Hematopoietic multipotent progenitor cell treated with erythropoietin and hydrocortisone succinate and interleukin-3 and kit ligand, for 6 days (in vitro differentiated cells): ENCODE measurements at places on chromosomes 3 and 15.

DNA sequence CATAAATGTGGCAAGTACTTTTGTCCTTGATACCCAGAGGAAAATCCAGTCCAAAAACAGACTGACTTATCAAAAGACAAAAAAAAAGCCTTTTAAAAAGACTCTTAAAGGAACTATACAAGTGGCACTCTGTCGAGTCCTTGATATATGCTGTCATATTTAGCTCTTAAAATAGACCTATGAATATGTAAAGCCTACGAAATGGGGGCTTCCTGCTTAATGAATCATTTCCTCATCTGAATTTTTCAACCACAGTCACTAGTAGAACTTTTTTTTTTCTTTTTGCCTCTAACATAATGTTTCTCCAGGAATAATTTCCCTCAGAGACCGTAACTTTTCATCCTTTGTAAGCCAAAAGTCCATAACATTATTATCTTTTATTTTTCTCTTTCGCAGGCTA, 95.8 kb downstream of the P3H2 start:
- peak; percentile 12 for DNase-seq

DNA sequence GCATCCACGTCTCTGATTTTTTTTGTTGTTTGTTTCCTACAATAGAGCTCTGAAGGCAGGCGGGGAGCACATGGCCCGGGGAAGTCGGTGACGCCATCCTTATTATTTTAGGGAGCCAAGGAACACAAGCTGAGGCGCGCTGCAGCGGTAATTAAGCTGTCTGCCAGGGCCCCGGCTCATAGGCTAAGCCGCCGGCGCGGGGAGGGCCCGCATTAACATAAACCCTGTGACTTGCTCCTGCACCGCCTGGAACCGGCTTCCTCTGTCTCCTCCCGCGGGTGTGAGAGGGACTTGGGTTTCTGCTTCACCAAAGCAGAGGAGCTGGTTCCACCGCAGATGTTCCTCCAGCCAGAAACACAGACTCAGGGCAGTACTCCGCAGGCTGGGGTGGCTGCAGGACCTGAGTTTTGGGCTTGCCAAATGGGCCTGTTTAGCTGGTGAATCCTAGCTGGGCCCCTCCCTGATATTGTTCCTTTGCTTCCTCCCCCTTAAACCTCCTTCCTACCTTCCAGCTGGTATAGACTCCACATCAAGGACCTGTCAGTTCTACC, 25.3 kb downstream of the ANP32A start:
- DNase-seq, result peak; percentile 89

- no peak for DNase-seq
These were observed 129.1 kb downstream of the ZNF621 start for GRCh38 chr3:40653878-40654277.

DNA sequence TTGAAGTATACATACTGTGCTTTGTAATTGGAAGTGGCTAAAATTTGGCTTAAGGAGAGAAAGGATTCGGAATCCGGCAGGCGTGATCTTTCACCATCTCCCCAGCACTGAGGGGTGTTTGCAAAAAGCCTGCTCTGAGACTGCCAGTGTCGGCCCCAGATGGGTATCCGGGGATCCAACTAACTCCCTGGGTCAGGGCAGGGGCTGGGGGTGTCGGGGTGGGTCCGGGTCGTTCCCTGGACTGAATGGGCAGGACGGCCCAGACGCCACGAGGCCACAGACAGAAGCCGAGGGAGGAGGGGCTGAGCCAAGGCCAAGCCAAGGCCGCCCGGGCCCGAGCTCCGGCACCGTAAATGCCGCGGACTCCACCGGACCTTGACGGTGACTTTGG, 349 bp downstream of the PPIB start:
- DNase-seq, result no peak

DNA sequence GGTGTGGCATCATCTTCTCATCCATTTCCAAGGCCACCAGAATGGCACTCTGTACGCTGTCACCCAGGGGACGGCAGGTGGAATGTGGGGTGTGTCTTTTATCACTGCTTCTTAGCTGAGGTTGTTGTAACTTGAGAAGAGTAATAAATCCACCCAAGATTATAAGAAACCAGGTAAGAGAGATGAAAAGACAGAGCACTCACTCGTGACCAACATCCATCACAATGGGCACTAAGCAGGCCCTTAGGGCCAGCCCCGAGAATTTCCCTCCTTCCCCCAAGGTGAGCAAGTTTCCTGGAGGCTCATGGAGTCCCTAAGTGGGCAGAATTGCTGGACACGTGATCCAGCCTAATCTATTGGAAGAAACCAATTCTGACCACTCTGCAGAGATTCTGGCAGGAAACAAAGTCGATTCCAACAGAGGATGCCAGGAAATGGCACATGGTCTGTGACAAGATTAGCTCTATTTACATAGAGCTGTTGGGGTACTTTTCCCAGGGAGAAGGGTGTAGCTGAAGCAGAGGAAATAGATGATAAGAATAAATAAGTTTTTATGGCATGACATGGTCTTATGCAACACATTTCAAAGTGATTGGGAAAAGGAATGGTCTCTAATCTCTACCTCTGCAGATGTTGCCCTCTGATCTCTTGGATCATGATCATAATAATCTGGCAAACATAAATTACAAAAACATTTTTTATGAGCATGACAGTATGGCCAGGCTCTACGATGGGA, 22.5 kb downstream of the SLC6A20 start:
- DNase-seq, result no peak

GRCh38 chr3:66454464-66454859, 46.4 kb downstream of the LRIG1 start:
- no peak for DNase-seq

DNA sequence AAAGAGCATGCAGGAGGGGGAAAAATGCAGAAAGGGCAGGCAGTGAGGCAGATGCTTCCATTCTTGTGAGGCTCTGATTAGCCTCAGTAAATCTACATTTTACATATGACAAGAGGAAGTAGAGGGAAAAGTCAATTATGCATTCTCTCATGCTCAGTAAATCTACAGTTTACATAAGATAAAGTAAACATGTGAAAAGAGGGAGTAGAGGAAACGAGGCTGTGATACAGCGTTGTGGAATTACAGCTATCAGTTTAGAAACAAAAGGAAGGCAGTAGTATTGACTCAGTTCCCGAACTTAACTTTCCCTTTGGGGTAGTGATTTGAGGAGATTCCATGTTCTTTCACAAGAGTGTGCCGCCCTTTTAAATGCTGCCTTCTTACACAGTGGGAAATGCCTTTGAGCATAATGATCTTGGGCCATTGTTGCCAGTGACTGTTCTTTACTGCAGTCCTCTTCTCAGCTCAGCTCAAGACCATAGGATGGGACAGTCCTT, 39.3 kb downstream of the OSTN start:
- DNase-seq, result no peak

DNA sequence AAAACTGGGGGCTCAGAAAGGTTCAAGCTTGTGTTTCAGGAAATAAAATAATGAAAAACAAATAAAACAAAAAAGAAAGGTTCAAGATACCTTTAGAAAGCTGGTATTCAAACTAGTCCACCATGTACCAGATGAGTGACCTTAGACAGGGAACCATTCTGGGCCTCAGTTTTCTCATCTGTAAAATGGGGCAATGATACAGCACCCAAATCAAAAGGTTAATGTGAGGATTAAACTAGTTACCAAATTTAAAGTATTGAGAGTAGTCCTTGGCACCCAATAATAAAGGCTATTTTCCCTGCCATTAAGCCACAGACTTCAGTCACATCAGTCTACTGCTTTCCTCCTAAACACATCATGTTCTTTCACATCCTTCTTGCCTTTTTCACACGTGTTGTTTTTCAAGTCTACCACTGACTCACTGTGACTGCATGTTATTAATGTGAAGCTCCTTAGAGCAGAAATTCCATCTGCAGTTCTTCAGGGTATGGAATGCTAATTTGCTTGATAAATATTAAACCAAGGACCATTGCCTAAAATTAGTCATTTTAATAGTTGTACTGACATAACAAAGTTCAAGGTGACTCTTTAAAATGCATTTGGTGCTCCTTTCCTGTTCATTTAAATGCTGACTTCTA, 19.9 kb downstream of the TAMM41 start:
- DNase-seq, result no peak

- DNase-seq, result no peak
These were observed 14.2 kb downstream of the CMTM7 start for GRCh38 chr3:32405711-32406323.

GRCh38 chr3:41302295-41302694, 103.0 kb downstream of the CTNNB1 start:
- no peak for DNase-seq

DNA sequence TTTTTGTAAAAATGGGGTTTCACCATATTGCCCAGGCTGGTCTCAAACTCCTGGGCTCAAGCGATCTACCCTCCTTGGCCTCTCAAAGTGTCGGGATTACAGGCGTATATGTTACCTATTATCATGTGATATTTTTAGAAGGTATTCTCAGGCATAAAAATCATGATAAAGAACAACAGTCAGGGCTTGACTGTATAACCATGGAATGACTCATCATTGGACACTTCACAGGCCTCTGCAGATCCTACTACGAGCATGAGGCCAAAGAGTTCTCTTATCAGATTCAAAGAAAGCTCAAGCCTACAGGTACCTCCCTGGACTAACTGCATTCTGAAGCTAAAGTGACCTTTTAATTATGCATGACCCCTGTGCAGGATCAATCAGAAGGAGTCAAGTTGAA, 91.7 kb upstream of the PRICKLE2 start:
- DNase-seq, result no peak

DNA sequence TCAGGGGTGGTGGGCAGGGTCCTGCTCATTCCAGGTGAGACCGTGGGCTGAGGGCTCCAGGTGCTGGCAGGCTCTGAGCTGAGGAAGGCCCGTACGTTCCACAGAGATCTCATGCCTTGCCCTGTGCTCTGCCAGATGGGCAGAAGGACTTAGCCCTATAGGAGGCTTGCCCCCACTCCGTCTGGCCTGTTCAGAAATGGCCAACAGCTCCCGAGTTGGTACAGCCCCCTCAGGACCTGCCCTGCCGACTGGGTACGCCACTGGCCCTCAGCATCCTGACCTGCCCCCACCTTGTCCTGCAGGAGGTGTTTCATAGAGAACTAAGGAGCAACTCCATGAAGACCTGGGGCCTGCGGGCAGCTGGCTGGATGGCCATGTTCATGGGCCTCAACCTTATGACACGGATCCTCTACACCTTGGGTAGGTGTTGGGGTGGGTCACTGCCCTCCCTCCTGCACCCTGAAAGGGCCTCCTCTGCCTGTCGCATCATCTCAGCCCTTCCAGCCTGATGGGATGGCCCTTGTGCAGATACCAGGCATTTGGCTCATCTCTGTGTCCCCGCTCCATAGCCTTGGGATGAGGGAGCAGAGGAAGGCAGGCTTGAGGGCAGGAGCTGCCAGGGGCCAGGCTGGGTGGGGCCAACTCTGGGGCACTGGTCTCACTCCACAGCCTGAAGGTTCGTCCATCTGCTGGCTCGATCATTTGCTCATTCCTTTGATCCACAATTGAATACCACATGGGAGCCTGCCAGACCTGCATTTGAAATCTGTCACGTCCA, 14.2 kb downstream of the TMEM43 start:
- no peak for DNase-seq

DNA sequence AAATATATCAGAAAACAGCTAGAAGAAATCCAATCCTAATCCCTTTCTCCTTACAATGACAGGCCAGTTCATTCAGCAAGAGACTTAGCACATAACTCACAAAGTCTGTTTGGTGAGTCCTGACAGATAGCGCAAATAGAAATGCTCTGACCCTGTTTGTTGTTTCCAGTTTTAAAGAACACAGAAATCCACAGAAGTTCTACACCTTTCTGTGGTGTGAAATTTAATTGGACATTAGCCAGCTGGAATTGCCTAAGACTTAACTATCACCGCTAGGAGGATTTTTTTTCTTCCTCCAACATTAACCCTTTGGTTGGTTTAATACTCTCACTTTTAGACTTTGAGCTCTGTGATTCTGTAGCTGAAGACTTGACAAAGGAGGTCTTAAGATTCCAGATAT, 30.8 kb downstream of the HDC start:
- DNase-seq, result peak; percentile 43

- no peak for DNase-seq
These were observed 43.9 kb upstream of the ARL8B start for GRCh38 chr3:5078151-5078550.

GRCh38 chr15:63218100-63218808, 28.8 kb downstream of the RAB8B start:
- DNase-seq, result peak; percentile 25

DNA sequence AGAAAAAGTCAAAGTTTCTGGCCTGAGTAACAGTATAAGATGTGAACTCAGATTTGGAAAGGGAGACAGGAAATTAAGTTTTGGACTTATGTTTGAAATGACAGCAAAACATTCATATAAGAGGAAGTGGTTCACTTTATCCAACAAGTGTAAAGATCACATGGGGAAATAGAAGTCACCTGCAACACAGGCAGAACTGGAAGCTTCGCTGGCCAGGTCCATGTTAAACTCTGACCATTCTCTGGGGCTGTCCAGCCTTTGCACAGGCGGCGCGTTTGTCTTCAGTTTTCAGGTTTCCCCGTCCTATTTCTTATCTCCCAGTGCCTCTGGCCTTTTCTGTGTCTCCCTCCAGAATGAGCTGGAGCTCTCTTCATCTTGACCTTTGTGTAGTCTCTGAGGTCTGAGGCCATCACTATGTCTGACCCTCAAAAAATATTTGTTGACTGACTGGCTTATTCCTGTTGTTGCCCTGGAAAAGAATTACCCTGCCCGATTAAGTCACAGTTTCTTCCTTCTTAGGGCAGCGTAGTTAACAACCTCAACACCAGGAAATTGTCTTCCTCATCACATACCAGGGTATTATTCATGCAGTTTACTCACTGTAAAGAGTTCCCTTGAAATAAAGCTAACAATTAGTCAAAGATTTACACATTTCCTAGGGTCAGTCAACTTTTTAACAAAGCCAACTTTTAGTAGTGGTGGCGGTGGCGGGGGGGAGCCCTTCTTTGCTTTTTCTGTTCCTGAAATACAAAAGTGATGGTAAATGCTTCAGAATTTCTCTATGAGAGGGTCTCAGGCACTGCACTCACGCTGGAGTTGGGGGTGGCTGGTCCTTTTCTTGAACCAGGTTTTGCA, 959 bp upstream of the RASA2 start:
- DNase-seq, result peak; percentile 45

- no peak for DNase-seq
These were observed 17.9 kb upstream of the RPUSD3 start for GRCh38 chr3:9861626-9862130.

- no peak for DNase-seq
These were observed 21.0 kb downstream of the BOC start for GRCh38 chr3:113232342-113232741.
